Vagina (tissue), 2 donors: ENCODE measurements at places on chromosomes 4 and X. TPM values are rescaled to one million over a fixed set of nuclear protein-coding genes. Genes with fewer than 3 reads are reported as not detected.

DNA sequence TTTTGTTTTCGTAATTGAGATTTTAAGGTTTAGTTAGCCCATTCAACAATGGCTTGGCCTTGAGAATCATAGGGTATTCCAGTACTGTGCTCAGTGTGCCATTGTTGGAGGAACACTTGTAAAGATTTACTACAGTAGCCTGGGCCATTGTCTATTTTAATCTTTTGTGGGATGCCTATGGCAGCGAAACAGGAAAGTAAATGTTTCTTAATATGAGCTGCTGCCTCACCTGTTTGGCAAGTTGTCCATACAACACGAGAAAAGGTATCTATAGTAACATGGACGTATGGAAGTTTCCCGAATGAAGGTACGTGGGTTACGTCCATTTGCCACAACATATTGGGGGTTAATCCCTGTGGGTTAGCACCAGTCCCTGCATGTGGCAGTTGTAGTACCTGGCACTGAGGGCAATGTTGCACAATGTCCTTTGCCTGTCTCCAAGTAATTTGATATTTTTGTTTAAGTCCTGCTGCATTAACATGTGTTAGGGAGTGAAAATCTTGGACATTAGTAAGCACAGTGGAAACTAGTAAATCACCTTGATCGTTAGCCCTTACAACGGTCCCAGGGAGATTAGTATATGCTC, 38.6 kb upstream of the AADAT start:
- DNase-seq = no peak

DNA sequence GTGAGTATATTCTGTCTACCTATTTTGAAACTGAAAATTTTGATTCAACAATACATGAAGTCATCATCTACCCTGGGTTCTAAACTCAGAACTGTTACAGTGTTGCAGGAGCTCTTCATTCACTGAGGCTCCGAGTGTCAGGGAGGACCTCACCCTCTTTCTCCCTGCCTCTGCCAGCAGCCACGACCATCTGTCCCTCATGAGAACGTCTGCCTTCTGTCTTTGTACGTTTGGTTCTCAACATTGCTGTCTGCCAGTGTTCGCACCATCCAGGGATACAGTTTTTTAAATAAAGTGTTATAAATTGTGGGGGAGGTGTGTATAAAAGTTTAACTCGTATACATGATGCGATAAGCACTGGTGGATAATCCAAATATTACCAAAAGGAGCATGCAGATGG, 55.5 kb downstream of the TRAPPC11 start:
- DNase-seq = no peak

GRCh38 chrX:6660567-6661264, 125.8 kb upstream of the VCX3A start:
- no peak for DNase-seq

DNA sequence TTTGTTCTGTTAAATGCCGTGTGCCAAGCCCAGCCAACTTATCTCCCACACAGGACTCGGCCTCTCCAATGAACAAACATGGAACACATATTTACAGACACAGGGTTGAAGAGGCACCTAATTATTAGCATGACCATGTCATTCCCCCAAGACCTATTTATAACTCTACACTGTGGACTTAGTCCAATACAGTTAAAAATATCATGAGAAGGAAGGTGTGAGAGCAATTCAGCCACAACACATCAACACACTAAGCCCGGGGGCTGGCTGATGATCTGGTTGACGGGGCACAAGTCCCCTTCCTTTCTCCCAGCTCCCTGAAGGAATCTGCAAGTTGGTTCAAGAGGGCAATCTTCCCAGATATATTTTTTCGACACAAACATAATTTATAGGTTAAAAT, 28.1 kb downstream of the MANBA start:
- no peak for DNase-seq

Gene HELT
- not detected for total RNA-seq

Gene GPRASP3
- total RNA-seq = 3.2 TPM

DNA sequence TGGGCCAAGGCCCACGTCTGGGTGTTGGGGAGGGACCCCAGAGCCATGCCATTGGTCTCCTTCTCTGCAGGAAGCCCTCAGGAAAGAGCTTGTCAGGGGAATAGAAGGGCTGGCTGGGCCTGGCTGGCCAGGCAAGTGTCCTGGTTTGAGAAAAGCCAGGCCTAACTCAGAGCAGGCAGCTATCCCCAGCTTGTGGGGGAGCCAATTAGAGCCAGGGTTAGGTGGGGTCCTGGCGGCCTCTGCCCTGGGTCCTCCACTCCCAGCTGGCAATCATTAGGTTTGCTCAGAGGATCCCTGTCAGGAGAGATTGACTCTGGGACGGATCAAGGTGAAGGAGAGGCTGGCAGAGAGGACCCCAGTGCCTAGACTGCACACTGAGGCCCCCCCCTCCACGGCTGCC, 64.8 kb downstream of the PJA1 start:
- no peak for DNase-seq

Gene FREM3
- not detected for total RNA-seq

- no peak for DNase-seq
Measured at GRCh38 chrX:11397680-11398079, 104.5 kb downstream of the AMELX start.

Gene GLRA2
- not detected for total RNA-seq
